G401 (cell line): ENCODE measurements at places on chromosomes 7 and 10. TPM values are rescaled to one million over a fixed set of nuclear protein-coding genes. Genes with fewer than 3 reads are reported as not detected.

The HSPB1 gene
- total RNA-seq: 129 and 145 TPM in 2 replicates

The CYP3A5 gene
- not detected in 2 replicates for total RNA-seq

The ANKMY2 gene
- 13.4 and 20.5 TPM in 2 replicates for total RNA-seq

The OGDH gene
- 66.4 and 78.8 TPM in 2 replicates for total RNA-seq

The FLNC gene
- total RNA-seq: 211 and 231 TPM in 2 replicates

The MARVELD1 gene
- total RNA-seq: 35.0 and 61.1 TPM in 2 replicates

The TRIL gene
- total RNA-seq: not detected in 2 replicates

The HPSE2 gene
- total RNA-seq: 0.12 and 0.61 TPM in 2 replicates

The AOC1 gene
- total RNA-seq: 0.92 TPM in 1 of 2 replicates, not detected in the other

The UPK3B gene
- total RNA-seq: 20.1 and 24.1 TPM in 2 replicates

The CRHR2 gene
- not detected in 2 replicates for total RNA-seq

The AQP1 gene
- total RNA-seq: not detected in 2 replicates

The PSMG3 gene
- total RNA-seq: 97.4 and 104 TPM in 2 replicates

The LIPM gene
- not detected in 2 replicates for total RNA-seq

The SPDYE9 gene
- total RNA-seq: not detected in 2 replicates

The ABCB4 gene
- total RNA-seq: not detected in 2 replicates

The TSPAN13 gene
- not detected in 2 replicates for total RNA-seq

The CACNA2D1 gene
- total RNA-seq: 1.4 and 7.8 TPM in 2 replicates

The SMO gene
- 51.1 and 51.8 TPM in 2 replicates for total RNA-seq
